ENCODE measurements at places on chromosomes 6 and 20.

DNA sequence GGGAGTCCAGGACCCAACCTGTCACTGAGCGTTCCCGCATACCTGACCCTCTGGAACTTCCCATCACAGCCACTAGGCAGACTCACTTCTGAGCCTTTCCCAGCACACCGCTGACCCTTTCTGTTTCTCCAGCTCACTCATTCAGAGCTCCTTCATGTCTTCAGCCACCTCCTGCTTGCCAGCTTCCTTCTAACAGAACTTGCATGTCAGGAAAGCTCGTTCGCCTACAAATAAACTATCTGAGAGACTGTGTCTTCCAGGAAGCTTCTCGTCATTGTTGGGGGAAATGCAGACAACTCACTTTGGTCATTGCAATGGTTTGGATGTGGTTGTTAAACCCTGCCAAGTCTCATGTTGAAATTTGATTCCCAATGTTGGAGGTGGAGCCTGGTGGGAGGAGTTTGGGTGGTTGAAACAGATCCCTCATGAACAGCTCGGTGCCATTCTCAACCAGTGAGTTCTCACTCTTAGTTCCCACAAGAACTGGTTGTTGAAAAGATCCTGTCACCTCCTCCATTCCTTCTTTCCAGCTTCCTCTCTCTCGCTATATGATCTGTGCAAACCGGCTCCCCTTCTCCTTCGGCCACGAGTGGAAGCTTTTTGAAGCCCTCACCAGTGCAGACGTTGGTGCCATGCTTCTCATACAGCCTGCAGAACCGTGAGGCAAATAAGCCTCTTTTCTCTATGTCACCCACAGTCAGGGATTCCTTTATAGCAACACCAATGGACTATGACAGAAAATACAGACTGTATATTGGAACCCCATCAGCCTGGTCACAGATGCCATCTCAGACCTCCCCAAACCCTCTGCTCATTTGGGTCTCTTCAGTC, 1.4 kb upstream of the MUC21 start:
- no peak for DNase-seq

GRCh38 chr20:38256021-38256420, 4.5 kb downstream of the KIAA1755 start:
- DNase-seq = no peak

DNA sequence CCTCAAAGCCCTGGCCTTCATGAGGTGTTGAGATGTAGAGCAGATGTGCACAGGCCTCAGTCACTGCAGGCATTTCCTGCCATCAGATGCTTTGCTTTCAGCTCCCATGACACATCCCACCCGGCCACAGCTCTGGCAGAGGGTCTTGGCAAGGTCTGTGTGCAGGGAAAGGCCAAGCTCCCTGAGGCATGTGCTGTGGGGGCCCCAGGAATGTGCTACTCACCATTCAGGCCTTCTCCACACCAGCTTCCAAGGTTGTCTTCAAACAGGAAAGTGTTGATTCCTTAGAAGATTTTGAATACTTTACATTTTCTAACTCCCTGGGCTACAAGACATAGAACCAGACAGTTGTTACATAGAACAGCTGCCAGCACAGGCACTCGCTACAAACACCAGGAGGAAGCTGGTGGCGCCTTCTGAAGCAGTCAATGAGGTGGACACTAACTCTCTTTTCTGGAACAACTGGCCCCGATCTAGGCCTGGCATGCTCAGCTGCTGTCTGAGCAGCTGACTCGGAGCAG, 27.8 kb downstream of the CASS4 start:
- DNase-seq = no peak

DNA sequence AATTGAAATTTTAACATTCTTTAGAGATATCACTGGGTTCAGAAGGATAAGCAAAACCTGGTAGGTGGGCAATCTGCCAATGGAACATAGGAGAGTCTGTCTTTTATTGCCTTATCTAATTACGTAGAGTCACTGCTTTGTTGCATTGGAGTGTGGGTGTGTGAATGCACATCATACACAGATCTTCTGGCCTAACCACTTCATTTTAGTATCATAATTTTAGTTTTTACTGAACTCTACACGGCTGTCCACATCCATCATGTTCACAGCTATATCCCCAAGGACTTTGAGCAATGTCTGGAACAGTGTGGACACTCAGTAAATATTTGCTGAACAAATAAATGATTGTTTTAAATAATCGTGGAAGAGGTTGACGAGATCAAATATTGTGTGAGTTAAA, 104.6 kb upstream of the AKIRIN2 start:
- no peak for DNase-seq

DNA sequence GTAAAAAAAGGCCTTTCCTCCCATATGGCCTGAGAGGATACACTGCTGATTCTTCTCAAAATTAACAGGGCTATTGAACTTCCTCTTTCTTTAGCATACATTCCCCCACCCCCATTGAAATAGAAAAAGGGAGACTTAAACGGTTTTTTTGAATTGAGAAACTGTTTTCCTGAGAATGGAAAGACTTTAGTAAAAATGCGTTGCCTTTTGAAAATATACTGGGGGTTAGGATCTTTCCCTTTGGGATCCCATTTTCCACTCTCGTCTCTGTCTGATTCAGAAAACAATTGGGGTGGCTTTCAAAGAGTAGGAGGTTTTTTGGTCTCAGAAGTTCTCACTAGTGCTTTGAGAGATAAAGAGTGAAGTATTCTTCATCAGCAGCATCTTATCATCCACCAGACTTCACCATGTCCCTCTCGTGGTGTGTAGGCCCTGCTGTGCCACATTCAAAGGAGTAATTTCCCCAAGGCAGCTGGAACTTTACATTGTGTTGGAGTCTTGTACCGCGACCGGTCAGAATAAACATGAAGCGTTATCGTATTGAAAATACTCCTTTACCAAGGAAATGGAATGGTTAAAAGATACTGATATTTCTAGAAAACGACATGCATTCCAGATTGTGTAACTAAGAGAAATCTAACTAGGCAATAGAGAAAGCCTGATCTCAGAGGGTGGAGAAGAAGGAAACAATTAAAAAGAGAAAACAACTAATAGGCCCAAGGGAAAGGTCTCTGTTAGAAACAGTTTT, 10.6 kb downstream of the MYB start:
- no peak for DNase-seq
